ENCODE measurements at places on chromosomes 7 and 10.

DNA sequence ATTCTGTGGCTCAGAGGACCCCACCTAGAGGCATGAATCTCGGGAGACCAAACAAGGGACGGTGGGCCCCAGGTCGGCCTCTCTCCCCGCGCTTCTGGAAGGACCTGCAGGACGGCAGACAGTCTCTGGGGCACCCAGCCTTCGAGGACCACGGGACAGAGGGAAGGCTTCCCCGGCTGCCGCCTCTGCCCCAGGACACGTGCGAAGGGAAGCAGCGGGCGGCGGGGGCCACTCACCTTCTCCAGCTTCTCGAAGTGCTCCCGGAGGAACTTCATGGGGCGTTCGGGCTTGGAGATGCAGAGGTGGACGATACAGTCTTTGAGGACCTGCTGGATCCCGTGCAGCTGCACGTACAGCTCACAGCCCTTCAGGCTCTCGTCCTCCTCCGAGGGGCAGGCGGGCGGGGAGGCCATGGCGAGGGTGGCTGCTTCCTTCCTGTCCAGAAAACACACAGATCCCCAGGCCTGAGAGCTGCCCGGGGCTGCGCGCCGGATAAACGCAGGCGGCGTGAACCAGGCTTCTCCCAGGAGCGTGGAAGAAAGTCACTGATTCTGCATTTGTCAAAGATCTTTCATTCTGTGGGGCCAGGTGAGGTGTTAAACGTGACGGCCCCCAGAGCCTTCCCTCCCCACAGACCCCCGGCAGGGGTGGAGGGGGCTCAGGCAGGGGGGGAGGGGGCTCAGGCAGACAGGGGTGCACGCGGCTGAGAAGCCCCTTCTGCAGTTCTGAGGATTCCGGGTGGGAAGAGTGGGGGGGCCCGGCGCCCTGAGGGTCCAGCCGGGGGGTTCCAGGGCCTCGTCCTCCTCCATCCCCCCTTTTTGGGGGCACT, 15.2 kb upstream of the DNAAF5 start:
- DNase-seq, result no peak

- no peak for DNase-seq
Measured at GRCh38 chr10:69769395-69769992, 32.2 kb upstream of the COL13A1 start.

DNA sequence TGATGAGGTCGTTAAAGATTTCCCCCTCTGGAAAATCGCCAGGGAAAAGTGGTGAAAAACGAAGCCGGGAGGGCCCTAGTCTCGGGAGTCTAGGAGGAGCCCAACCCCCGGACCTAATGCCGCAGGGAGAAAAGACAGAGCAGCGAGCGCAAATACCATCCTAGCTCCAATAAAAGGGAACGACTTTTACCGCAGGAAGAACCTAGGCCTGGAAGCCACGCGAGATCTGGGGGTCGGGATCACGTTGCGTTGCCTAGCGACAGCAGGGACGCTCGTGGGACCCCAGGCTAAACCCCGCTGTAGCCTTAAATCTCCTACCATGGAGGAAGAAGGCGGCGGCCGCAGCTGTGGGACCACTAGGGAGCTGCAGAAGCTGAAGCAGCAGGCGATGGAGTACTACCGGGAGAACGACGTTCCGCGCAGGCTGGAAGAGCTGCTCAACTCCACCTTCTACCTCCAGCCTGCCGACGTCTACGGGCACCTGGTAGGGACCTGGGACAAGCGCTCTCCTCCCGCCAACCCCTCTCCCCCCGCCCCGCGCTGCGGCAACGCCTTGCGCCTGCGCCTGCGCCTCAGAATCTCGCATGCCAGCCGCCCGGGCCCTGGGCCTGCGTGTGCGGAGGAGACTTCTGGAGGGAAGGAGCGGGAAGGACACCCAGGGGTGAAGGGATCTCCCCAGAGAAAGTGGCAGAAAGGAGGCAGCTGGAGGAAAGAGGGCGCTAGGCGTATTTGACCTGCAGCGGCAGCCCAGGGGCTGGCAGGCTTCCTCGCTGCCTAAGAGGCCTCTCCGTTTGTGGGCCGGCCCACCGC, at the start of gene ENO4:
Gene ENO4, plus strand, starts transcription at position 252 of the 810 bp plus-strand sequence. Its CDS starts 68 bp downstream, at position 320.
- peak; percentile 6 for DNase-seq

GRCh38 chr10:26755443-26755903, 58.0 kb downstream of the PDSS1 start:
- no peak for DNase-seq

- no peak for DNase-seq
Measured at GRCh38 chr10:78143576-78143975, 109.9 kb downstream of the RPS24 start.

GRCh38 chr10:103445767-103446567, 6.2 kb downstream of the CALHM2 start:
- no peak for DNase-seq

DNA sequence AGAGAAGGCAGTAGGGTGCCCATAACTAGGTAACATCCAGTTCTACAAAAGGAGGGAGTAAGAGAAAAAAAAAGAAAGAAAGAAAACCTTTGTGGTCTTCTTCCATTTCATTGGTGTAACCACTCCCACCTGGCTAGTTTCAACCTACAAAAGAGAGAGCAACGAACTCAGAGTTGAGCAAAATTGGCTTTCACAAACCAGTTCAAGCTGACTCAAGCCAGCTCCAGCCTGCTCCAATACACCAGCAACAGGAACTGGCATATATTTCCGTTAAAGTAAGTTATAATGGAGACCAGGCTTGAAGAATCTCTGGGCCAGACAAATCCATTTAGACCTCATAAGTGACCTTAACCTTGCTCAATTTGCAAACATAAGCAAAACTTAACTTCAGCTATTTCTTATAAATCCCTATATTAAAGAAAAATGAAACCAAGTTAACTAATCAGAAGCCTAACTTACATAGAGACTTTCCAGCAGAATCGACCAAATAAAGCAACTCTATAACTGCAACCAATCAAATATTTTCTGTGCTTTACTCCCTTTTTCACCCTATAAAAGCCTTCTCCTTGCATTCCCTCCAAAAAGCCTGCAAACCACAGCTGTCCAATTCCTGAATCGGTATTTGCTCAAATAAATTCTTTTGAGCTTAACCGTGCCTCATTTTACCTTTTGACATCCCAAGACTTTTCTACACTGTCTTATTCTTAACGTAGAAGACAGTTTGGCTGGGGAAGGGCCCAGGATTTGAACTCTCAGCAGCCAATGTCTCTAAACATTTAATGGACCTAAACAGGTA, 10.1 kb downstream of the ANKRD22 start:
- no peak for DNase-seq

DNA sequence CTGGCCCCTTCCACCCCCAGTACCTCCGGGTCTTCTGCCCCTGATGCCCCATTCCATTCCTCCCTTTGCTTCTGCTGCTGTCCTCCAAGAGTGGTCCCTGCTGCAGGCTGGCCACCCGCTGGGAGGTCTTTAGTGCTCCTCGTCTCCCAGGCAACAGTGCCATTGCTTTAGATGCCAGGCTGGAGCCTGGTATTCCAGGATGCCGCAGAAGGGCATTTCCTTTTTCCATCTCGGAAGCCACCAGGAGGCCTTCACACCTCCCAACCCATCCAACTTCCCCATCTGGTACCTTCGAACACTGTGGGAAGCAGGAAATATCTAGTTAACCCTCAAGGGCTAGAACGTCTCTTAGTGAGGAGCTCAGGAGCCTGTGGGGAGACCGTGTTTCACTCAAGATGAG, 92.9 kb upstream of the DUSP5 start:
- no peak for DNase-seq

- peak; percentile 34 for DNase-seq
Measured at GRCh38 chr10:94279835-94280709, 82.7 kb downstream of the NOC3L start.

- DNase-seq, result no peak
Measured at GRCh38 chr7:117402109-117402508, 25.2 kb downstream of the ASZ1 start.

DNA sequence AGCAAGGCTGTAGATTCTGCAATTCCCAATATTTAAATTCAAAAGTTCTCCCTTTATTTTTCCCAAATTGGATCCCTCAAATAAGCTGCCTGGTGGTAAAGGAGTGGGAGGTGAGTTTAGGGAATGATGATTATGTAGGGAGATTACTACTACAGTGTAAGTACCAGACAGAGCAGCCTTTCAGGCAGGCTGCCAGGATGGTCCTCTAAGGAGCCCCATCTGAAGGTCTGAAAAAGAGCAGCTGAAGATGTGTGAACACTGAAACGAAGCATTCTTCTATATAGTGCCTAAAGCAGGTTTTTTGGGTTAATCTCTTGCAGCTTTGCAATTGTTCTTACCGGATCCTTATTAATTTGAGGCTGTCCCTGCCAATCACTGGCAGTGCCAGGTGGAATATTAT, 84.7 kb downstream of the CREB5 start:
- no peak for DNase-seq

DNA sequence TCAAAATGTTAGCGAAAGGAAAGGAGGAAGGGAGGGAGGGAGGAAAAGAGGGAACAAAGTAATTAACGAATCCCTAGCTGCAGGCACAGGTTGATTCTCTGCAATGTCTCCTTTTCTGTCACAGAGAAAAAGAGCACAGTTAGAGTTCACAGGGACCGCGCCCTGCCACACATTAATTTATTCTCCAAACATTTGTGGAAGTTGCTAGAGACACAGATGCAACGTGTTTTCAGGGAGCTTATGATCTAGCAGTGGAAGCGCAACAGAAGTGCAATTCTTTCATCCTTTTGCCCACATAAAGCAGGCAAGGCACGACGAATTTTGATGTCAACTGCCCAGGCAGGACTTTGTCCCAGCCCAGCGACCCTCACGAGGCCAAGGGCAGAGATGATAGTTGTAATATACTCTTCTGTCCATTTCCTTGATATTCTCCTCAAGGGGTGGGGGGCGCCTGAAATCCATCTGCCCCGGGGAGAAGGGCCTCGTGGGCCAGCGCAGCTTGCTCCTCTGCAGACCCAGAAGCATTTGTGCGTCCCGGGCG, 101.7 kb upstream of the ZNF438 start:
- DNase-seq, result no peak

GRCh38 chr7:49885593-49886285, 112.3 kb downstream of the VWC2 start:
- no peak for DNase-seq

DNA sequence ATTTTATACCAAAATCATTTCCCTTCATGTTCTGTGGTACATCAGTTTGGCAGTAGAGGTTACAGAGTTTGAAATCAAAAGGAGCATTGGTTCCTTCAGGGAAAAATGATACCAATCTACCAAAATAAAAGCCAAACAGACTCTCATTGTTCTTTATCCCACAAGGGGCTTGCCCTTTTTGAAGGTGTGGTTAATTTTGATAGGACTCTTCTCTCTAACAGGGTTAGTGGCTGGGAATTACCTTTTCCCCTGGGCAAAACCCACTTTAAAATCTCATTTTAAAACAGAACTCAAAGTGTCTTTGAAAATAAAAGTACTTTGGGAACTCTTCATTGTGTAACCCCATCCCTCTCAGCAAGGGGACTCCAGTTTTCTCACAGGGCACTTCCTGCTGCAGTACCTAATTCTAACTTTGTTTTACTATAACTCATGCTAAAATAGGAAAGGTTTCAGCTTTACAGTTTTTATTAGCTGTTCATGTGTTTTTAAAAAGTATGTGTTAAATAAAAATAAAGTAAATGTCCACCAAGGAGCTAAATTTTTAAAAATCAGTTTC, 30.6 kb downstream of the SMNDC1 start:
- peak; percentile 8 for DNase-seq

GRCh38 chr10:60099998-60100747, 193.8 kb upstream of the CCDC6 start:
- DNase-seq, result peak; percentile 6

GRCh38 chr10:7478727-7479457, 68.1 kb upstream of the SFMBT2 start:
- no peak for DNase-seq

- no peak for DNase-seq
Measured at GRCh38 chr10:110324201-110324804, 19.6 kb upstream of the SMNDC1 start.
